CD4-positive, CD25-positive, alpha-beta regulatory T cell (primary cell): ENCODE measurements at places on chromosomes 7 and 10. TPM values are rescaled to one million over a fixed set of nuclear protein-coding genes. Genes with fewer than 3 reads are reported as not detected.

DNA sequence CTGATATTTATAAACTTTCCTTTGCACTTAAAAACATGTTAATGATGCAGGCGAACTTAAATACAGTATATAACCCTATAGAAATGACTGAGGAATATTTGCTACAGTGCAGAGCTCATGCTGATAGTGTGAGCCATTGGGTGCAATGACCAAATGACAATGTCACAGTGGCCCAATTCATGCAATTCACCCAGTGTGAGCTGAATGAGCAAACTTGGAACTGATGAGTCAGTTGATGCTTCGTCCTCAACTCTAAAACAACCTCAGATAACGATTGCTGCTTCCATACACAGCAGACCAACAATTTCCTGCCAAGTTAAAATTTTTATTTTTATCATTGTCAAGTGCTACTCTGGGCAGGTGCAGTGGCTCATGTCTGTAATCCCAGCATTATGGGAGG lies 12.1 kb upstream of the ZC3HAV1L start:
- H3K27ac ChIP-seq, result no peak overlapping the region
- no peaks in the 10 kb centered on the region for H3K27me3 ChIP-seq

- H3K27ac ChIP-seq, result no peak overlapping the region
- H3K4me3 ChIP-seq, result no peak overlapping the region
- H3K27me3 ChIP-seq, result no peaks in the 10 kb centered on the region
Observed at GRCh38 chr10:110610308-110610774, 33.8 kb upstream of the RBM20 start.

- H3K27ac ChIP-seq, result no peak overlapping the region
- no peak overlapping the region for H3K4me3 ChIP-seq
- H3K27me3 ChIP-seq, result no peaks in the 10 kb centered on the region
- H3K36me3 ChIP-seq, result peaks cover 81% of the 10 kb centered on the region
Observed at GRCh38 chr7:47965456-47965855, 14.0 kb downstream of the HUS1 start.

GRCh38 chr7:92044148-92044547 lies 90.1 kb downstream of the CYP51A1 start:
- H3K27me3 ChIP-seq, result no peaks in the 10 kb centered on the region
- DNase-seq, result no peak
- no peak overlapping the region for H3K4me3 ChIP-seq
- H3K36me3 ChIP-seq, result peaks cover 66% of the 10 kb centered on the region

Gene VPS41
- 60.2 TPM for total RNA-seq

DNA sequence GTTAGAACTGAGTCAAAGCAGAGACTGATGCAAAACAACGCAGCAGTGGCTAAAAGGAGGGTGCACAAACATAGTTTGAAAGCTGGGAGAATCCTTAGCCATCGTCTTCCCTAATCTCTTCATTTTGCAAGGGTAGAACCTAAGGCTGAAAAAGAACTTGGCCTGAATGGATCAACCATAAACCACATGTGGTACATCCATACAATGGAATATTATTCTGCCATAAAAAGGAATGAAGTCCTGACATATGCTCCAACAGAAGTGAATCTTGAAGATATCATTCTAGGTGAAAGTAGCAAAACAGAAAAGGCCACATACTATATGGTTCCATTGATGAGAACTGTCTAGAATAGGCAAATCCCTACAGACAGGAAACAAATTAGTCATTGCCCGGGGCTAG lies 330.3 kb upstream of the NPVF start:
- no peak for DNase-seq
- H3K27me3 ChIP-seq, result peaks cover 2% of the 10 kb centered on the region
- no peaks in the 10 kb centered on the region for H3K36me3 ChIP-seq

DNA sequence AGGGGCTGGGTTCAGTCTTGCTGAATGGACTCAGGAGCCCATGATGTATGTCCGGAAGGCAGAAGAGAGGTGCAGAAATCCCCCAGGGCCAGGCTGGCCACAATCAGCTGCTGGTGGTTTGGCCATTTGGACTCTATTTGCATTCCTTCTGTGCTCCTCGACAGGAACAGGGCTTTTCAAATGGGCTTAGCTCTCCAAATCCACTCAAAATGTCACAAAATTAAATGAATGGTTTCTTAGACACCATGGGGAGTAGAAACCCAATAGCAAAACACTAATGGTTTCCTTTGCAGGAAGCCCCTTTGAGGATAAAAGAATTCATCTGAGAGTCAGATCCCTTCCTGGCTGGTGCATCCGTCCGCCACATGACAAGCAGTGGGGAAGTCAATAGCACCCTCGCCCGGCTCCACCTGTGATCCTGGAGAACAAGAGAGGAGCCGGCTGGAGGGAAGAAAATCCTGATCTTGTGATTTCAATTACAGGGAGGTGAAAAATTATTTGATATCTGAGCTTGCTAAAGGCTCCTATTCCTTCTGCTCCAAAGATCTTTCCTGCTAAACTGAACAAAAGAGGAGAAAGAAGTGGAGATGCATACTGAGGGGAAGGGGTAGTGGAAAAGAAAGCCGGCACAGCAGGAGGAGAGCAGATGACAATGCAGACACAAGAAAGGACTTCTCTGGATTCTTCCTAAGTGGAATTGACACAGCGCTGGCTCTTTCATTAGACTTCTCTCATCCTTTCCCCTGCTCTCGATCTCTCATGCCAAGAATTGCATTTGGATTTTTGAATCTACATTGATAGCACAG lies 190.7 kb downstream of the C7orf25 start:
- H3K4me3 ChIP-seq, result no peak overlapping the region
- H3K27me3 ChIP-seq, result no peaks in the 10 kb centered on the region
- no peak overlapping the region for H3K27ac ChIP-seq
- no peaks in the 10 kb centered on the region for H3K36me3 ChIP-seq

Gene SRRT
- 234 TPM for total RNA-seq

- DNase-seq, result no peak
- H3K4me1 ChIP-seq, result peaks cover 8% of the 10 kb centered on the region
- H3K36me3 ChIP-seq, result no peaks in the 10 kb centered on the region
- H3K27ac ChIP-seq, result no peak overlapping the region
Observed at GRCh38 chr10:23174074-23174976, 17.8 kb upstream of the PTF1A start.

DNA sequence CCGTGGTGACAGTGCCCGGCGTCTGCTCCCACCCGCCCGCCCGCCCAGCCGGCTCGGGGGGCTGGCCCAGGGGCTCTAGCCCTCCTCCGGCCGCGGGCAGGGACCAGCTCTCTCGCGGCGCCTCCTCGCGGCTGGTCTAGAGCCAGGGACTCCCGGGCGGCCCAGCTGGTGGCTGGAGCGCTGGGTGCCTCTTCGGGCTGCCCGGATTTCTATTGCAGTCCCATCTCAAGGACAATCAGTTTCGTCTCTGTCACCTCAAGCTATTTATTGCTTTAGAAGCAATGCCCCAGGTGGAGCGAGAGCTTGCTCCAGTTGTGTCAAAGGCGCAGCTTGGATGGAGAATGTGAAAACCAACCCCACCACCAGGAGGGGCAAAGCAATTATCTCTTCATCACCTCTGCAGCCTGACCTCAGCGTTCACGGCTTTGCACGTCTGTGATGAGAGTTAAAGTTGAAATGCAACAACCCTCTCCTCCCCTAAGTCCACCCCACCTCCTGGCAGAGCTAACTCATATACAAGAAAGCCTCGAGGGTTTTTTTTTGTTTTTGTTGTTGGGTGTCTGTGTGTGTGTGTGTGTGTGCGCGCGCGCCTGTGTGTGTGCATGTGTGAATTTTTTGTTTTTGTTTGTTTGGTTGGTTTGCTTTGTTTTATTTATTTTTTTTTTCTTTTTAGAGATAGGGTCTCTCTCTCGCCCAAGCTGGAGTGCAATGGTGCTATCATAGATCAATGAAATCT lies at the start of gene ITGA8:
Gene ITGA8 (minus strand): TSS at position 24 of the 736 bp plus-strand sequence. CDS start 151 bp downstream, outside the sequence.
- no peaks in the 10 kb centered on the region for H3K4me1 ChIP-seq
- peak; percentile 44 for DNase-seq
- no peaks in the 10 kb centered on the region for H3K36me3 ChIP-seq
- peaks cover 16% of the 10 kb centered on the region for H3K27me3 ChIP-seq
- no peak within 1 kb of the TSS for H3K27ac ChIP-seq

Gene SNX8
- total RNA-seq, result 7.3 TPM

- no peak for DNase-seq
- no peak overlapping the region for H3K27ac ChIP-seq
- peaks cover 32% of the 10 kb centered on the region for H3K4me1 ChIP-seq
- H3K36me3 ChIP-seq, result peaks cover 2% of the 10 kb centered on the region
- H3K4me3 ChIP-seq, result no peak overlapping the region
Observed at GRCh38 chr10:101029520-101030295, 1.2 kb downstream of the PDZD7 start.

DNA sequence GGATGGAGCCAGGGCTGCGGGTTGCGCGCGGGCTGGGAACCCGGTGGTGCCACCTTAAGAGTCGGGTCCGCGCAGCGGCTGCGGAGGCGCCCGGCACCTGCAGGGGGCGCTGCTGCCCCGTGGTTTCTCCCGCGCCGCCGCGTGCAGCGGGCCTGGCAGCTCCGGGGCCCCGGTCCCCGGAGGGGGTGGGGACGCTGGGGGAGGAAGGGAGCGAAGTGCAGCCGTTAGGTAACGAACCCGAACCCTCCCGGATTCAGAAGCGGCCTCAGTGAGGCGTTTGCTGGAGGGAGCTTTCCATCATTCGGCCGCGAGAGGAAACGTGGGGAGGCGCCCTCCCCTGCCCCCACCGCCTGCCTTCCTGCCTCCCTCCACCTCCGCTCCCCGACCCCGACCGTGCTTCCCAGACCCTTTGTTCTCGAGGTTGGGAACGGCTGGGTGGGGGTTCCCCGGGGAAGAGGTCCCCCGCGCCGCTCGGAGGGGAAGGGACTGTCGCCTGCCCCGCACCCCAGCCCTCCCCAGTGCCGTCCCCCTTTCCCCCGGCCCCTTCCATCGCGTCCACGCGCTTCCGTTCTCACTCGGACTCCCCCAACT lies 29.6 kb downstream of the SKIDA1 start:
- H3K27ac ChIP-seq, result no peak overlapping the region
- peak; percentile 88 for DNase-seq
- H3K4me3 ChIP-seq, result peak overlapping the region; percentile 37

DNA sequence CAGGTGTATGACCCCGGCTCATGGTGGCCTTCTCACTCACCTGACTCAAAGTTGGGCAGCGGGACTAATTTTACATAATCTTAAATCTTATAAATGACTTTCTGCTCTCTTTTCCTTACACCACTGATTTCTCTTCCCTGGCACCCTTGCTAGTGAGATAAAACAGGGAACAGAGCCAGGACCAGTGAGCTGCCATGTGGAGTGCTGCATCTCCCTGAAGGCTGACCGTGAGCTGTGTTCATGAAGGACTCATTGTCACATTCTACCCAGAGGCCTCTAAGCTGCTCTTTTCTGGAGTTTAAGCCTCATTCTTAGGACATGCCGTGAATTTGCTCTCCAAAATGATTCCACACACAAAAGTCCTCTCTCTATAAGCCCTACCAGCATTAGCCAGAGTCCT lies 762.3 kb downstream of the AUTS2 start:
- H3K27ac ChIP-seq, result no peak overlapping the region
- no peaks in the 10 kb centered on the region for H3K36me3 ChIP-seq
- no peak overlapping the region for H3K4me3 ChIP-seq
- H3K4me1 ChIP-seq, result no peaks in the 10 kb centered on the region
- no peaks in the 10 kb centered on the region for H3K27me3 ChIP-seq

- H3K36me3 ChIP-seq, result no peaks in the 10 kb centered on the region
- H3K27me3 ChIP-seq, result no peaks in the 10 kb centered on the region
- no peak overlapping the region for H3K4me3 ChIP-seq
- H3K4me1 ChIP-seq, result no peaks in the 10 kb centered on the region
Observed at GRCh38 chr7:32022966-32023365, 47.2 kb downstream of the PDE1C start.

DNA sequence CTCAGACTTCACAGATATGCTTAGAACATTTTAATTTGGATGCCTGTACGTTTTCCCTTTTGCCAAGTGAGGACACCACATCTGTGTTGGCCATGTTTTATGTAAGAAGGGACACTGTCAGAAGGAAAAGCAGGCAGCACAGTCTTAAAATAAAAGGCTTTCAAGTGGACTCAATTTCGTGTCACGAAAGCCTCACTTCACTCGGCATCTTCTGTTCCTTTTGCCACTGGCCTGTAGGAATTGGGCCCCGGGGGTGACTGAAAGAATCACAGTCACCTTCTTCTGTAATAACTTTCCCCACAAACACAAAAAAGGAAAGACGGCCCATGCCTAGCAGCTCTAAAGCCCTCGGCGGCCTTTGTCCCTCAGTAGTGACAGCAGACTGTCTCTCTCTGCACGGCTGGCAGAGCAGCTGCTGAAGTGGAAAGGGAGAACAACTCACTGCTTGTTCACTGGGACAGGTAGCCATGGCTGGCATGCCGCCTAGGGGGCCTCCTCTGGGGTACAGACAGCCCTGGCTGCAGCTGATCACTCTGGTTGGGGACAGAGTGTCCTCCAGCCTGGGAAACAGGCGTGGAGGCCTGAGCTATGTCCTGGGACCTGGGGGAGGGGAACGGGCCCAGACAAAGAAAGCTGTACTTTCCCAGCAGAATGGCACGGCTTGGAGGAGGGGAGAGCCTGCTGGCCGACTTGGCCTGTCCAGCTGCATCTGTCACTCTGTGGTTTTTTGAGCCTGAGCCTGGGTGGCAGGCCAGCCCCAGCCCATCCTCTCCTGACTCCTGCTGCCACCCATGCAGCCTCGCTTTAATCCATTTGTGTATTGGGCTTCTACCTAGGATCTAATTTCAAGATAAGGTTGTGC lies 4.4 kb downstream of the RASSF4 start:
- peaks cover 9% of the 10 kb centered on the region for H3K4me1 ChIP-seq
- H3K27me3 ChIP-seq, result no peaks in the 10 kb centered on the region
- H3K36me3 ChIP-seq, result no peaks in the 10 kb centered on the region
- no peak overlapping the region for H3K4me3 ChIP-seq
- DNase-seq, result no peak

DNA sequence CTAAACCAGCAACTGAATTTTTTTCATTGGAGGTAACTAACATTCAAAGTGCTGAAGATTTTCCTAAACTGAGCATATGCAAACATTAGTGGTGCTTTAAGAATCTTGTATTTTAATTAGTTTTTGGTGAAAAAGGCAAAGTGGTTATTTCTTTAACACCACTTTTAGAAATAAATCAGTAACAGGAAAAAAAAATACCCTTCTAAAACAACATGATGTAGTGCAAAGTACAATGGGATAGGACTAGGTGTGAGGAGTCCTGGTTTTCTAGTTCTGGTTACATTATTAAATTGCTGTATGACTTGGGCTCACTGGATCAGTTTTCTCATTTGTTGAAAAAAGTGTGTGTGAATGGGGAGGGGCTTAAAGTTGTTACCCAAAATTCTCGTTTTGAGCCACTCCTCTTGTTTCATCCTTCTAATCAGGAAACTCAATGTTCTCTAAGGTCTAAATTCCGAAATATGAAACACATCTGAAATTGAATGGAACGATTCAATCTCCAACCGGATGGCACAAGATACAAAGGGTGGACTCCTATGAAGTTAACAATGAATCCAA lies 1.8 kb downstream of the WASL start:
- peaks cover 34% of the 10 kb centered on the region for H3K4me1 ChIP-seq
- peak overlapping the region; percentile 95 for H3K4me3 ChIP-seq
- H3K27ac ChIP-seq, result no peak overlapping the region
- no peaks in the 10 kb centered on the region for H3K27me3 ChIP-seq
- no peaks in the 10 kb centered on the region for H3K36me3 ChIP-seq
- no peak for DNase-seq

GRCh38 chr7:73606801-73607691 lies 17.3 kb downstream of the MLXIPL start:
- peak; percentile 66 for DNase-seq
- H3K36me3 ChIP-seq, result no peaks in the 10 kb centered on the region
- H3K27me3 ChIP-seq, result no peaks in the 10 kb centered on the region
- H3K4me3 ChIP-seq, result no peak overlapping the region
- peaks cover 4% of the 10 kb centered on the region for H3K4me1 ChIP-seq
- H3K27ac ChIP-seq, result no peak overlapping the region
